ENCODE measurements at places on chromosomes 2 and 18. TPM values are rescaled to one million over a fixed set of nuclear protein-coding genes. Genes with fewer than 3 reads are reported as not detected.

DNA sequence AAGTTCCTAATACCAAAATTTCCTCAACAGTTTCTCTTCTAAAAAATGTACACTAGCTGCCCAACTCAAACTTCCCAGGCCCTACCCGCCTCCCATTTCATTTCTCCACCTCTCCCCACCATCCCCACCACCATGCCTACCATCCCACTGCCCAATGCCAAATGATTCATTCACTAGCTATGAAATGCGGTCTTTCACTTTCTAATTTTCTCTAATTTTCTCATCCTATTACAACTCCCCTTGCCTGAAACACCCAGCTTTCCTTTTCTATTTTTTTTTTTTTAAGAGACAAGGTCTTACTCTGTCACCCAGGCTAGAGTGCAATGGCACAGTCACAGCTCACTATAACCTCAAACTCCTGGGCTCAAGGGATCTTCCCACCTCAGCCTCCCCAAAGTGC lies 38.4 kb downstream of the KIDINS220 start:
- DNase-seq, result no peak

GRCh38 chr2:47497843-47498460 lies 95.0 kb downstream of the MSH2 start:
- no peak for DNase-seq

GRCh38 chr2:199019898-199020507 lies 437.7 kb downstream of the SATB2 start:
- DNase-seq, result no peak

DNA sequence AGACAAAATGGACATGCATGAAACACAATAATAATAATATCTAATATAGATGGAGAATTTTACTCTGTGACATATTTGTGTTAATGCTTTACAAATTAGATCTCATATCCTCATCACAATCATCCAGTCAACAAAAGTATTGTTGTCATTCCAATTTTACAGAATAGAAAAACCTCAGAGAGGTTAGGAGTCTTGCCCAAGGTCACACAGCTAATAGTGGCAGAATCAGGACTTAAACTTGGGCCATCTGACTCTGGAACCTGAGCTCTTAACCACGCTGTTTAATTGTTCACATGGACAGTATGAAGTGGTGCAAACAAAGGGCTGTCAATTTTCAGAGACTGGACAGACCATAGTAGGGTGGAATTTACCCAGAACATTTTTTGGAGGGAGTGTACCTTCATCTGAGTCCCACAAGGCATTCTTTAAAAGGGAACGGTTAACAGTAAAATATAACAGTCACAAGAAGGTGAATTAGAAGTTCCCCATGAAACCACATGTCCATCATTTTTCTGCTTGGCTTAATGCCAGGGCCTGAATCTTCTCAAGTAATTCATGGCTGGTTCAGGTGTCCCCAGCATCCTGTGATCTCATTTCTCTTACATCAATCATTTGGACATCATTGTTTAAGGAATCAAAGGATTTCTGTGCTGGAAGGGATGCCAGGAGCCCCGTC lies 35.4 kb upstream of the CCDC93 start:
- no peak for DNase-seq

DNA sequence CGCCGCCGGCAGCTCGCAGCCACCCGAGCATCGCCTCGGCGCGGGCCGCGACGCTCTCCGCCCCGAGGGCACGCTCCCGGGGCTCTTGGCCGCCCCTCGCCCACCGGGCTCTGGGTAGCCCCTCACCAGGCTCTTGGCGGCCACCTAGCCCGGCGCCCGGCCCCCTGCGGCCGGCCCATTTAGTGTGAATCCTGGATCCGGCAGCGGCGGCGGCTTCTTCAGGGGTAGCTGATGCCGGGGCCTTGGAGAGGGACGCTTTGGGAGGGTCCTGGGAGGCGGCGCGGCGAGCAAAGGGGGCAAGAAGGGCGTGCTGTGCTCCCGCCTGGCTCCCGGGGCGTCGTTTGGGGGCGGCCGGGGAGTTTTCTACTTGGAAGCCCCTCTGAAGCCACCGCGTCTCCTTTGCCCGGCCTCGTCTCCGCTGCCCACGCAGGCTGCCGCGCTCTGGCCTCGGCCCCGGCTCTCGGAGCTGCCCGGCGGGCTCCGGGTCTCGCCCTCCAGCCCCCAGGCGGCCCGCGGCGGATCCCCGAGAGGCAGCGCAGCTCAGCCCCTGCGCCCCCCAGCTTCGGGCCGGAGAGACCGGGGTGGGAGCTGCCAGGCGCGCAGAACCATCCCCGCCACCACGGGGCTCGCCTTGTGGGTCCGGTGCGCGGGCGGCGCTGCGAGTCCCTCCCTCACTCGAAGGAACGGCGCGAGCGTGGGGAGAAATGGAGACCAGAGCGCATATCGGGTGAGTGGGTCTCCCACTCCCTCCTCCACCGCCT lies 509 bp downstream of the PIEZO2 start:
- no peak for DNase-seq

GRCh38 chr18:23588836-23589560 lies 2.7 kb upstream of the NPC1 start:
- no peak for DNase-seq

DNA sequence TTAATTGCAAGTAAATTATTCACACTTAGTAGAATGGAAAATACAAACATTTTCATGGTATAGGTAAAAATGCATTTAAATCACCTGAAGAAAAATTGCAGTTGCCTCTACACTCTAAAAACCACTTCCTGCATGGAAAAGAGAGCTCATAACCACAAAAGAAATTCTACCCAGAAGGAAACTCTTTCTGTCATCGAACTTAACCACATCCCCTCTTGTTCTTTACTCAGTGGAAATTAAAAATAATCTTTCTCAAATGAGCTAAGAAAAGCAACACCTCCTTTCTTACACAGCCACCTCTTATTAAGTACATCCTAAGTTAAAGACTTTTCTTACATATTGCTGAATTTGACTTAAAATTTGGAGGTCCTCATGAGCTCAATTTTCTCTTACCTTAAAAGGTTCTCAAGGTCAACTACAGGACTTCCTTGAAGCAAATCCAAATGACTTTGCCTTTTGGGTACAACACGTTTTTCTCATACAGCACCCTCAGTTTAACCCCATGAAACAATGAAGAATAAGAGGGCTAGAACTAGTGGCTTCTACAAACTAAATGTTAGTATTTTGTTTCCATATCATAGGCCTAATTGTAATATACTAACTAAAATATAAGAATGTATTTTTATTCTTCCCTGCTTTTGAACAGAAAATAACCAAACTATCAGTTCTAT lies 109.1 kb upstream of the CRIM1 start:
- no peak for DNase-seq

DNA sequence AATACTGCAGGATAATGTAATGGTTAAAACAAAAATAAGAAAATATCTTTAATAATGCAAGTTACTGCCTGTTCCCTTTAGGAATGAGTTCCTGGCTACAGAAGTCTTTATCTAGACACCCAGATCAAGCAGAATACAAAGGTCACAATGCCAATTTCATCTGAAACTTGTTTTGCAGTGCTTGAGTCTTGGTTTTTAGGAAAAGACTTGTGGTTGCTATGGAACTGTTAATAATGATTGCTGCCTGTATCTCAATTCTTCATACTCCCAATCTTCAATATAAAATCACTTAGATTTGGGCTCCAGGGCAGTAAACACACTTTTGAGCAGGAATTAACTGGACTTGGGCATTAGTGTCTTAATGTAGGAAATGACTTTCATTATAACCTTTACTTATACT lies 14.2 kb downstream of the CAVIN2 start:
- DNase-seq, result no peak

GRCh38 chr2:65062843-65063825 lies 6.9 kb downstream of the CEP68 start:
- no peak for DNase-seq

GRCh38 chr2:99562516-99562915 lies 72.7 kb upstream of the REV1 start:
- DNase-seq, result no peak

DNA sequence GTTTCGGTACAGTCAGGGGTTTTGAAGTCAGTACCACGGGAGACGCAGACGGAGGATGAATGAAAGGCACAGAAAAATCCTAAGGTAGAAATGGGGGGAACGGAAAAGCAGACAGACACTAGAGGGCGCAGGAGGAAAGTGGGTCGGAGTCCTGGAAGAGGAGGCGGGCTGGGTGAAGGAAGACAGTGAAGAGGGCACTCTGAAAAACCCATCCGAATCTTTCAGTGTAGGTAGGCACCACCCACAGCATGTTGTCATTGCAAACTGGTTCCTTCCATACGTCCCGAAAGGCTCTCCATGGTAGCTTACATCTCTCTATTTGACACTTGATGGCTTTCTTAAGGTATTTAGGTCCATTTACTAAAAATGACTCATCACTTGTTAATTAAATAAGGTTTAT lies 18.5 kb upstream of the ZNF236 start:
- no peak for DNase-seq

GRCh38 chr18:11987527-11987926 lies 6.2 kb downstream of the IMPA2 start:
- DNase-seq, result no peak

GRCh38 chr2:167140767-167141166 lies 252.5 kb downstream of the XIRP2 start:
- DNase-seq, result no peak

DNA sequence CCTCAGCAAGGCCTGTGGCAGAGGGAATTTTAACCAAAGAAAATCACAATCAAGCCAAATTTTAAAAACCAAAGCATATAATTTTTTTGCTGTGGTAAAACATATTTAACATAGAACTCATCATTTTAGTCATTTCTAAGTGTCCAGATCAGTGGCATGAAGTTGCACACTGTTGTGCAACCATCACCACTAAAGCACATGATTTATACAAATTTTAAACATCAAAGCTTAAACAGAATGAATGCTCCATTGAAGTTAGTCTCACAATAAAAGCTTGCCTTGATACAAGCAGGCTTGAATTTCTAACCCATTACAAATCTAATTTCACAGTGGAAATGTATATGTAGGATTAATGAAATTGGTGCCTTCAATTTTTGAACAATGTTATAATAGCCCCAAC lies 31.2 kb downstream of the FTCDNL1 start:
- no peak for DNase-seq

- DNase-seq, result no peak
Observed at GRCh38 chr2:82224301-82224940, 1919.9 kb upstream of the LRRTM1 start.

Gene MPHOSPH10
- total RNA-seq, result 24.3 TPM

Gene PASK
- 4.8 TPM for total RNA-seq

Gene CGREF1
- total RNA-seq, result 4.1 TPM

Gene NBAS
- total RNA-seq, result 118 TPM

Gene CYTIP
- total RNA-seq, result 3.4 TPM

Gene DNER
- 4.4 TPM for total RNA-seq
